ENCODE measurements at places on chromosomes 2 and 18. TPM values are rescaled to one million over a fixed set of nuclear protein-coding genes. Genes with fewer than 3 reads are reported as not detected.

- DNase-seq: no peak
These were observed 7.4 kb upstream of the VRK2 start for GRCh38 chr2:58039170-58039611.

SCG2 gene
- total RNA-seq: 0.13 TPM

GKN1 gene
- total RNA-seq: 2.5 TPM

SCN7A gene
- 5.4 TPM for total RNA-seq

UPP2 gene
- not detected for total RNA-seq

DNA sequence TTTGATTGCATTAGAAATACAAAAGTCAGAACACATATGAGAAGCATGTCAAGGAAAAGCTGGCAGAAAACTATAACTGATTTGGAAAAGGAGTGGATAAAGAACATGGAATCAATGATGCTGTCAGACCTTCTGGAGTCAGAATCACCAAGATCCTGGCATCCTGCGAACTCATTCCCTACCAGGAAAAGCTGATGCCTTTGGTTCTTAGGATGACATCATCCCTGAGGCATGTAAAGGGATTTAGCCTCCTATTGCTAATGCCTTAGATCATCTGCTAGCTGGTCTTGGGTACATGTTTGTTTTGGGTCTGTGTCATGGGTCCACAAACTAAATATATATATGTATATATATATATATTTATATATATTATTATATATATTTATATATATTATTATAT is 680.7 kb downstream of the EPHA4 start:
- DNase-seq: no peak

DNA sequence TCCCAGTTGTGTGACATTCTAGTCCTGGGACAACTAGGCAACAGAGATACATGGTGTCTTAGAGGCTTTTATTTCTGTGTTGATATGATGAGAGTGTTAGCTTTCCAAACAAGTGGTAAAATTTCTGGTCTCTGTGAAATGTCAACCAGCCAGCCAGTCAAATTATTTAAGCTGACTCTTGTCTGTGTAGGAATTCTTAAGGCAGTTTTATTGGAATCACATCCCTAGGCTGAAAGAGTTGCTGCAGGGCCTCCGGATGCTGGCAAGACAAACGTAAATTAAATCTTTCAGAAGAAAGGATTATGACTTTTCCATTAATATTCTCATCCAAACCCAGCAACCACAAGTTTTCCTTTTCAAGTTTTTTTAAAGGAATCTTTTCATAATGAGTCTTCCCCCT is 44.6 kb downstream of the SERPINB7 start:
- no peak for DNase-seq

- DNase-seq: no peak
These were observed 46.5 kb upstream of the EPG5 start for GRCh38 chr18:46013484-46014189.

OSR1 gene
- total RNA-seq: 0.19 TPM

ITPRIPL1 gene
- total RNA-seq: 4.1 TPM

DNA sequence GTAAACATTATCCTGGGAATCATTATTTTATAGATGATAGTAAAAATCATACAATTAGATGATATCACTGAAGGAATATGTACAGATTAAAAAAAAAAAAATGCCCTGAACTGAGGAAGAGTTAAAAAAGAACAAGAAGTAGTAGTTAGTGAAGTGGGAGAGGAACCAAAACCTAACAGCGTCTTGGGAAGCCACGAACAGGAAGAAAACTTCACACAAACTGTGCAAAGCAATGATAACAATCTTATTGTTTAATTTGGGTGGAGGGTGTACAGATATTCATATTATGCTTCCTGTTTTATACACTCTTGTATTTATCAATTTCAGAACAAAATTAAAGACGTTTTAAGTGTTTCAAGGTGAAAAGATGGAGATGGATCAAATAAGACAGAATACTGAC is 3.5 kb downstream of the HEATR5B start:
- no peak for DNase-seq

DNA sequence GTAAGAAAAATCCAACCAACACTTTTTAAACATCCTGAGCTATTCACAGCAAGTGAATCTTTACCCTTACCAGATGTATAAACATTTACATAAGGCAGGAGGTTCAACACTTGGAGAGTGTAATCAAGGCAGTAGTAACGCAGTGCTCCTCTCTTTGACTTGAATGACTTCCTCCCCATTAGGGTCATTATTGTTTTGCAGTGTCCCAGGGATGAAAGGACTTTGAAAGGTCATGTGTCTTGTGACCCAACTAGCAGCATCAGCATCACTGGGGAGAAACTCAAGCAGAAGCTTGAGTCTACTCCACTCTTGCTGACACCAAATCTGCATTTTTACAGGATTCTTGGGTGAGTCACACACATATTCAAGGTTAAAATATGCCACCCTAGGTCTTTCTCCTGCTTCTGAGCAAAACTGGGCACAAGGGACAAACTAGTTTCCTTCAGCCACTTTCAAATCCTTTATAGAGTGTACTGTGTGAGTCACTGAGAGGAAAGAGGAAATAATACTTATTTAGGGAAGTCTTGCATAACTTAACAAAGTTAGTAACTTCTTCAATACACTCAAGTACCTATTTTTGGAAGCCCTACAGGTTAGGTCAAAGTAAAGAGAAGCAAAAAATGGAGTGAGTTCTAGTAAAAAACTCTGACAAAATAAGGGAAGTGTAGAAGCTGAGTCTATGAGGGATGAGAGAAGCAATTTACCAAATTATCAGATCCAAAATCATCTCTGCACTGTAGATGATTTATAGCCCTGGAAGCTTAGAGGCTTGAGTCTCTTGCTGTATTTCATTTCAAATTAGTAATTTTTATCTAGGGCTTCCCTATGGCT is 51.0 kb upstream of the EML4 start:
- DNase-seq: no peak

DNA sequence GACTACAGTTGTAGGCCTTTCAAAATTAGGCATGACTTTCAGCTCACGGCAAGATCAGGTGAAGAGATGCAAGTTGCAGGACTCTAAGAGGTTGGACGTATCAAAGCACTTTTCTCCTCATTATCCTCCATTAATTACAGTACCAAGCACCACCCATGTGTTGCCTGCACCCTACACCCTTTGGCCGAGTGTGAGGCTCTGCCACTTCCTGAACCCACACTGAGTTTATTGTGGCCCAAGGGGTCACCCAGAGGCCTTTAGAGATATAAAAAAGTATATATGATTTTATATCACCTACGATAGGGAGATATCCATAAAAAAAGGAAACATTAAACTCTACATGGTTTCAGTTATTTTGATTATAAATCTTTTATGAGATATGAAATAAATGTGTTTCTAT is 2.8 kb downstream of the UGT1A8 start:
- no peak for DNase-seq

GRCh38 chr2:5666798-5667197 is 25.4 kb upstream of the SOX11 start:
- DNase-seq: no peak

GRCh38 chr2:168457190-168457895 is 1.3 kb downstream of the CERS6 start:
- DNase-seq: no peak

SULT1C4 gene
- 1.2 TPM for total RNA-seq

SCYGR7 gene
- total RNA-seq: not detected

TDRD15 gene
- not detected for total RNA-seq

DNA sequence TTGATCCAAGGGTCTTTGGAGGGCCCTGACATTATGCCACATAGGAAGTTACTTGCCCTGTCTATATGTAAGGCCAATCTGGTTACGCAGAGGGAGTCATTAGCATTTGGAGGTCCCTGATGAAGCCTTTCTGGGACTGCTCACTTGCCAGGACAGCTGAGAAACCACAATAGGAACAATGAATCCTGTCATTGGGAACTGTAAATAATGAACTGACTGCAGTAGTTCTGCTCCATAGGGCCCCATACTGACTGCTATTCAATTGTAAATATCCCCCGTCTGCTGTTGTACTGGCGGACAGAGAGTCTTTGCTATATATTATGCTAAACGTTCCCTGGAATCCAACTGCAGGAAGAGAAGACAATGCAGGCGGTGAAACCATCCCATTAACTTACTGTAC is 149.4 kb upstream of the DCC start:
- DNase-seq: no peak

SF3B6 gene
- 91.3 TPM for total RNA-seq

DNA sequence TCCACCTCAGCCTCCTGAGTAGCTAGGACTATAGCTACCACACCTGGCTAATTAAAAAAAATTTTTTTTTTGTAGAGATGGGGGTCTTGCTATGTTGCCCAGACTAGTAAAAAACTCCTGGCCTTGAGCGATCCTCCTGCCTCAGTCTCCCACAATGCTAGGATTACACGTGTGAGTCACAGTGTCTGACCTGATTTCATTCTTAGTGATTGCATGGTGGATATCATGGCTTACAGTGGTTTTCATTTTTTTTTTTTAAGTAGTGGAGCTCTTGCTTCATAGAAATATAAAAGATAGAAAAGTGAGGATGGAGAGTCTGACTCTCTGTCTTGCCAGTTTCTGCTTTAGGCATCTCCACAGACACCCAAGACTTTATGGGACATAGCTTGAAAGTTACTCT is 83.6 kb downstream of the CDC42EP3 start:
- no peak for DNase-seq

DNA sequence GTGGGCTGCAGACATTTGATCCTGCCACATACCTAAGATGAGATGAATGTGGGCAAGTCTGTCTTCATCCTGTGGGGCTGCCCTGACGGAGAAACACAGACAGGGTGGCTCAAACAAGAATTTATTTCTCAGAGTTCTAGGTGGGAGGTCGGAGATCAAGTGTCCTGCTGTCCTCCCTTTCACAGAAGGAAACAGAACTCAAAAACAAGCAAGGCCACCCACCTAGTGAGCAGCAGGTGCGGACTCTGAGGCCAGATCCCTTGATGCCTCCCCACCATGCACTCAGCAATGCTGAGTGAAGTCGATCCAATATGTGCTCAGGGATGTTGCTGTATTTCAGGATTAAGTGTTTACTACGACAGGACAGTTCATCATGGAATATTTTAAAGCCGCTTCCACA is 63.0 kb upstream of the SNTG2 start:
- DNase-seq: no peak

CFAP221 gene
- total RNA-seq: not detected

DNA sequence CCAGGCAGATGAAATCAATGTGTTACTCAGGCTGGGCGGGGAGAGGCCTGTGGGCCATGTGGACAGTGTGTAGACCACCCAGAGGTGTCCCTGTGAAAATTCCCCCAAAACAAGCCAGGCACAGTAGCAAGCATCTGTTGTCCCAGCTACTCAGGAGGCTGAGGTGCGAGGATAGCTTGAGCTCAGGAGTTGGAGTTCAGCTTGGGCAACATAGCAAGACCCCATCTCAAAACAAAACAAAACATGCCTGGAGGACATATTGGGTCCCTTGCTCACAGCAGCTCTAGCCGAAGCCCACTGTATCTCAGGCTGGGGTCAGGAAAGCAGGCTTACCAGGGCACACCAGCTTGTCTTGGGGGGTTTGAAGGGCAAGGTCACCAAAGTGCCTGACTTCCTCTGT is 4.3 kb upstream of the PTMA start:
- no peak for DNase-seq

DNA sequence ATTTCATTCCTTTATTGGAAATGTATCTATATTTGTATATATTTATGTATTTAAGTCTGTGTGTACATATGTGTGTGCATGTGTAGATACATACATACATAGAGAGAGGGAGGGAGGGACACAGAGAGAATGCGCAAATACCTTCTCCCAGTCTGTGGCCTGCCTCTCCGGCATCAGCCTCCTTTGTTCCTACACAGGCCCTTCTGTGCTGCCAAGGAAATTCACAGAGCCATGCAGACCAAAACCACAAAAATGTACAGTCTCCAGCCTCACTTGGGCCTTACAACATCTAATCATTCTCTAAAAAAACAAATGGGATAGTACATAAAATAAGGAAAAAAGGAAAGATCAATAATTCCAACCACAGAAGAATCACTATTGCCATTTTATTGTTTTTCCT is 8.8 kb upstream of the CRACDL start:
- no peak for DNase-seq

SCLY gene
- 14.0 TPM for total RNA-seq

SLC4A5 gene
- 1.7 TPM for total RNA-seq

NT5DC4 gene
- total RNA-seq: not detected

GRCh38 chr2:188971432-188971861 is 2.7 kb upstream of the COL3A1 start:
- no peak for DNase-seq

DNA sequence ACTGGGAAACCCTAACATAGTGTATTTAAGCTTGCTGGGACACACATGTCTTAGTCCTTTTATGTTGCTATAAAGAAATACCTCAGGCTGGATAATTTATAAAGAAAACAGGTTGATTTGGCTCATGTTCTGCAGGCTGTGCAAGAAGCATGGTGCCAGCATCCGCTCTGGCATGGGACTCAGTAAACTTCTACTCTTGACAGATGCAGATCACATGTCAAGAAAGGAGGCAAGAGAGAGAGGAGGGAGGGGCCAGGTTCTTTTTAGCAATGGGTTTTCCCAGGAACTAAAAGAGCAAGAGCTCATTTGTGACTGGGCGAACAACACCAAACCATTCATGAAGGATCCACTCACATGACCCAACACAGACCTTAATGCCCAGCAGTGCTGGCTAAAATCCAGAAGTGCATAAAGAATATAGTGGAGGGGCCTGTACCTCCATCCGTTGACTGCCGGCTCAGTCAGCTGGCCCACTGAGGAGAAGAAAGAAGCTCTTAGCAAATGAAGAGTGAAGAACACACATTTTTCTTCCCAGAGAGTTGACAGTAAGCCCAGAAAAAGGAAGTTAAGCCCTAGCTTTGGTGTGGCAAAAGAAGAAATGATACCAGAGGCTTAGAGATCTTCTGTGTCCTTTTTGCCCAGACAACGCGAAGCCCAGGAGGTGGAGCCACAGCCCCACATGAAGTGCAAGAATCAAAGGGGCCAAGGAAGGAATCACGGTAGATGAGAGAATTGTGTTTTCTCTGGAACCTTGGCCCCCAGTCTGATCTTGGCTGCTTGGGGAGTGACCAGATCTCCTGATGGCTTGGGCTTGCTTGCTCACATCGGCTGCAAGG is 183.5 kb upstream of the FAM98A start:
- DNase-seq: no peak

- no peak for DNase-seq
These were observed 17.2 kb downstream of the SH3YL1 start for GRCh38 chr2:246489-247144.

LIMS4 gene
- total RNA-seq: not detected

DNA sequence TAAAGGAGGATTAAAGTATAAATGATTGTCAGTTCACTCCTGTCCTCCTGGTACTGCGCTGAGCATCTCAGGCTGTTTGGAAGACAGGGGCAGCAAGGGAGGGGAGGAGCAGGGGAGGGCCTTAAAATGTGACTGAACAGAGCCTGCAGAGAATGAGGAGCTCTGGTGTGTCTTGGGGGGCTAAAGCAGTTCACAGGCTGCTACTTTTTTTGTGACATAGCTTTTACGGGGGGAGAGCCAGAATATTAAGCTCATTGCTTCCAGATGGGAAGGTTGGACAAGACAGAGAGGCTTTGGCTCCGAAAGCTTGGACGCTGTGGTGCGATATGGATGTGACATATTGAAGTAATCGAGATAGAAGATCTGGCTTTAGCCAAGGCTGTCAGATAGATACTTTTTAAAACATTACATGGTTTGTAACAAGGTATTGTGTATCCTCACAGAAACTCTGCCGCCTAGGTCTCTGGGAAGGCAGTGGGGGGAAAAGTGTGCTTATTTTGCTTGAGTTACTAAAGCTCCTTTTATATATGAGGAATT is 40.5 kb downstream of the RDH14 start:
- DNase-seq: no peak

- DNase-seq: no peak
These were observed 17.6 kb downstream of the WNT10A start for GRCh38 chr2:218898109-218898878.
